ENCODE measurements at places on chromosomes 13 and 19.

- DNase-seq = no peak
Observed at GRCh38 chr13:30077240-30077735, 226.9 kb upstream of the UBL3 start.

DNA sequence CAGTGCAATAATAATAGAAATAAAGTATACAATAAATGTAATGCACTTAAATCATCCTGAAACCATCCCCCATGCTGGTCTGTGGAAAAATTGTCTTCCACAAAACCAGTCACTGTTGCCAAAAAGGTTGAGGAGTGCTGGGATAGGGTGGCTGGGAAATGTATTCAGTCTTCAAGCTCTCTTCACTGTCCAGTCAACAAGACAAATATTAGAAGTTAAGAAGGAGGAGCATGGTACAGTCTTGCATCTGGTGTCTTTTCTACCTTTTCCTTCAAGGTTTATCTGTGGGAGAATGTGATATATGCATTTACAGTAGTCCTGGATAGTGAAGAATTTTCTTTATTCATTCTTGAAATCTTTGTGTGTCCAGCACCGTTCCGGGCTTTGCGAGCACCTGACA, 203.4 kb downstream of the GPC5 start:
- no peak for DNase-seq

GRCh38 chr19:5988517-5989387, 10.8 kb upstream of the RANBP3 start:
- no peak for DNase-seq

- no peak for DNase-seq
Observed at GRCh38 chr13:25190256-25190655, 18.2 kb upstream of the AMER2 start.

- DNase-seq = peak; percentile 93
Observed at GRCh38 chr19:39397360-39398296, 6.5 kb downstream of the MED29 start.

GRCh38 chr13:114143806-114144605, 11.6 kb upstream of the RASA3 start:
- peak; percentile 56 for DNase-seq

GRCh38 chr19:42279902-42280814, 11.1 kb downstream of the CIC start:
- DNase-seq = peak; percentile 87

GRCh38 chr19:10718205-10719196, 622 bp downstream of the DNM2 start:
- DNase-seq = peak; percentile 64

GRCh38 chr19:7921967-7922835, 2.1 kb downstream of the SNAPC2 start:
- DNase-seq = no peak
